ENCODE measurements at places on chromosomes 6 and 20. TPM values are rescaled to one million over a fixed set of nuclear protein-coding genes. Genes with fewer than 3 reads are reported as not detected.
A peak's percentile ranks its signal among the peaks of the same experiment; 100 is the strongest.

GRCh38 chr6:3360727-3361045, 96.2 kb downstream of the SLC22A23 start:
- DNase-seq = no peak

DNA sequence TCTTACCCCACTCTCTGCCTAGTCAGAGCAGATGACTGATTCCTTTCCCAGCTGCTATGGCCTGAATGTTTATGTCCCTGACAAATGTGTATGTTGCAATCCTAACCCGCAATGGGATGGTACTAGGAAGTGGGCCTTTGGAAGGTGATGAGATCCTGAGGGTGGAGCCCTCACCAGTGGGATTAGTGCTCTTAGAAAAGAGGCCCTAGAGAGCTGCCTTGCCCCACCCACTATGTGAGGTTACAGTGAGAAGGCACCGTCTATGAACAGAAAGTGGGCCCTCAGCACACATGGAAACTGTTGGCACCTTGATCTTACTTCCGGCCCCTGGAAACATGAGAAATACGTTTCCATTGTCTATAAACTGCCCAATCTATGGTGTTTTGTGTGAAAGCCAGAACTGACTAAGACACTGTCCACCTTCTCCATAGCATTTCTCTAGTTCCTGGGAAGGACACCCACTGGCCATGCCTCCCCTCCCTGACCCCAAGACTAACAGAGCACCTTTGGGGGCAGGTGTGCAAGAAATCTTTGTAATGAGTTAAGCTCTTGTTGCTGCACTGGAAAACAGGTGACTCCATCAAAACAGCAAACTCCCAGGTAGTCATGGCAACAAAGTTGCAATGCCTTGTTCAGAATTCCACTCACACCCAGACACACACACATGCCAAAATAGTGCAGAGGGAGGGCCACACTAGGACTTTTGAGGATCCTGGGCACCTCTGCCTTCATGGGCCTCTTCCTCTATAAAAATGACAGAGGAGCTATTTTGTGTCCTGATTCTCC, 16.2 kb downstream of the GABRR2 start:
- DNase-seq = peak; percentile 15

- DNase-seq = no peak
Measured at GRCh38 chr20:58056921-58057686, 171.3 kb downstream of the ANKRD60 start.

TMEM242 gene
- 7.1 TPM for total RNA-seq

MTFR2 gene
- 6.1 TPM for total RNA-seq

GRCh38 chr6:47729019-47729418, 30.6 kb downstream of the ADGRF4 start:
- no peak for DNase-seq

KHDRBS2 gene
- total RNA-seq = not detected

BNIP5 gene
- not detected for total RNA-seq

GRCh38 chr6:68279793-68280557, 355.1 kb upstream of the ADGRB3 start:
- DNase-seq = peak; percentile 26

DNA sequence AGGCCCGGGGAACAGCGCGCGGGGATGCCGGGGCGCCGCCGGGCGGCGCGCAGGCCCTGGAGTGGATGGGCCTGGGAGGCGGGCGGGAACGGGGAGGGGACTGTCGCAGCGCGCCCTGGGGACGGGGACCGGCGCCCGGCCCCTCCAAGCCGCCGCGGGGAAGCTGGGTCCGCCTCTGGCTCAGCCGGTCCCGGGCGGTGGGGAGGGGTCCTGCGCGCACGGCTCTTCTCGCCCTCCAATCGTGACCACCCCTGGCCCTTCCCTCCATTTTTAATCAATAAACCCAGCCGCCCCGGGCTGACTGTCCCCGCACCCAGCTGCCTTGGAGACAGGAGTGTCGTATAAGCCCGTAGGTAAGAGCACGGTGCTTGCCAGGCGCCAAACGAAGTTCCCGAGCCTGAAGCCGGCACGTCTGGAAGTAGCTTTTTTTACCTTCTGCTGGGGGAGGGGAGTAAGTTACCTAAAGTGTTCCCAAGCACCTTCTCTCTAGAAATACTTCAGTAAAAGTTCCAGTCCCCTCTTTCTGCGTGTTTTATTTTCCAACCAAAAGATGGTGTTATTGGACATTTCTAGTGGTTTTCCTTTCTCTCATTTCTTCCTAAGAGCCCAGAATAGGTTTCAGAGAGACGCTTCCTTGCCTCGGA, 780 bp upstream of the TAF4 start:
- DNase-seq = peak; percentile 33

ZNF337 gene
- total RNA-seq = 13.9 TPM

PDE10A gene
- 6.1 TPM for total RNA-seq

DNA sequence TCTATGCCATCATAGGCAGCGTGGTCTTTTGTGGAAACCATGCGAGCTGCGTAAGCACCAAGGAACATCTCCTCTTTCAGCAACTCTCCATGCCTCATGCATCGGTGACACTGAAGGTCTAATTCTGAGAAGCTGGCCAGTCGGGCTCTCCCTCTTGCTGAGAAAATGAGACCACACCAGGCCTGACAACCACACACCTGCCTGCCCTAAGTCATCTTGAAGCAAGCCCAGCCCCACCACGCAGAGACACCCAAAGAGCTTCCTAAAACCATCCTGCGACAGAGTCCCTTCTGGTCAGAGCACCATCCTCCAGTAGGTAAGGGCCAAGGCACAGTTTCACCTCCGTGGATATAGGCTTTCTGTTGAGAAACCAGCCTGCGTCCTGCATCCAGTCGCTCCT, 26.6 kb downstream of the PREX1 start:
- DNase-seq = no peak

SLC24A3 gene
- total RNA-seq = 0.57 TPM

DNA sequence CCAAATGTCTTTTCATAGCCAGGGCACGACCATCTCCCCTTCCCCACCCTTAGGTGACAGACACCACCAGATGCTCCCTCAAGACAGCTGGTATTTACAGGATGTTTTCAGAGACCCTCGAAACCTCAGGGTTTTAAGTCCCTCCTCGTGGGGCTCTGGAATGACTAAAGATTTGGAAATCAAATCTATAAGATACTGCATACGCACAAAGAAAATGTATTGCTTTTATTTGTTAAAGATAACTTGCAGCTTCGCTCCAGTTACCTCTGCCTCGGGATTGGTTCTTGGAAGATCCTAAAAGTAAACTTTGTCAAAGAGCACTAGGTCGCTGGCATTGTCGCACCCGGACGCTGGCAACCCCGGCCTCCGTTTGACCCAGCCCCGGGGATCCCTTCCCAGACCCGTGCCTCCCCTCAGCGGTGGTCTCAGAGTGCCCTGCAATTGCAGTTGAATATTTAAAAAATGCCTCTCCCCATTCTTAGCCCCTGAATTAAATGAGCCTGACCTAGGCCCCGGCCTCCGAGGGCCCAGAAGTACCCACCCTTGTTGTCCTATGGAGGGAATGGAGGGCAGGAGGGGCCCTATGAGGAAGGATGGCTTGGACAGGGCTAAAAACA, 7.1 kb downstream of the PAX1 start:
- no peak for DNase-seq

PPP1R18 gene
- 82.2 TPM for total RNA-seq

DNA sequence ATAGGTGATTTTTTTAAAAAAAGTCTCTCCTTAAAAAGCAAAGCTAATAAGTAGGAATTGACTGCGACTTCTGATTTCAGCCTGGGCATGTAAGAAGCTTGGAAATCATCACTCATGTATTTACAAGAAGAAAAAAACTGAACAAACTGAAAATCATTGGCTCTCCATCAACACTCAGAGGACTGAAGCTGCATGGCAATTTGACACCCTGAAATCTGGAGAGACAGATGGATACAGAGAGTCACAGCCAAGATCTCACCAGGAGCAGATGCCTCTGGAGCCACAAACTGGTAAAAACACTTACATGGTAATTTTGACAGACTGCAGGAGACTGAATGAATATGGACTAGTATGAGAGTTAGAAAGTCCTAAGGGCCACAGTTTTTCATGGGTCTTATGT, 191.2 kb upstream of the TCF21 start:
- peak; percentile 39 for DNase-seq

- DNase-seq = peak; percentile 80
Measured at GRCh38 chr6:119137194-119138072, 59.0 kb upstream of the FAM184A start.

- DNase-seq = no peak
Measured at GRCh38 chr6:3031857-3032640, 32.4 kb downstream of the NQO2 start.

NKX2-4 gene
- not detected for total RNA-seq

KCNG1 gene
- 3.0 TPM for total RNA-seq

Measured in fibroblast of the aortic adventitia (primary cell).